ENCODE measurements at places on chromosomes 3 and 15.

DNA sequence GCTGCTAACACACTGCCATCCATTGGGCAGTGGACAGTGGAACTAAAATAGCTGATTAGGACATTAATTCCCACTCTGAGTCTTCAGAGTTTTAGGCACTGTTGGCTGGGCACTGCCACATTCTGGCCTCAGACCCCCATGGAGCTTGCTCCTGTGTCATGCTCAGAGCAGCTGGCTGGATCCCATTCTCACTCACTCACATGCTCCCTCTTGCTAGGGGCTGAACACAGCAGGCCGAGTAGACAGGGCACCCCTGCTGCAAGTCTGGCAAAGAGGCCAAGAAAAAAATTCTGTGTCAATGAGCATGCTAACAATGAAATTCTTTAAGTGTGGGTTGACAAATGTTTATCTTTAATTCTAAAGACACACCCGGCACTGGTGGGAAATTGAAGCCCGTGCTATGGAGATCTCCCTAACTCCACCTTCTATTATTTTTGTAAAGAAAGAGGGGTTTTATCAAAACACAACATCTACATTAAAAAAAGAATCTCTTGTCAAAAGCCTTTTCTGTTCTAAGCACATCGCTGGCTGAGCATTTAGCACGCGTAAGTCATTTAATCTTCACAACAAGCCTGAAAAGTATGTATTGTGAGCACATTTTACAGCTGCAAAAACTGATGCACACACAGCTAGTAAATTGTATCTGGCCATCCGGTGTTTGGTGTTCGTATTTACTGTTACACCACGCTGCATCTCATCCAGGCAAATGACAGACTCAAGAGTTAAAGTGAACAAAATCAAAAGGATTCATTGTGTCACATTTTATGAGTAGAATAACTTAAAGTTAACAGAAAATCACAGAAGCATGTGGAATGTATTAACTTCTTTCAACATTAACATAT lies 362.1 kb downstream of the PLOD2 start:
- no peak for DNase-seq

- peak; percentile 95 for DNase-seq
These were observed at the start of gene KNSTRN for GRCh38 chr15:40382580-40383456. Gene KNSTRN (plus strand): TSS chr15:40382721. CDS start chr15:40382836, 115 bp downstream.

DNA sequence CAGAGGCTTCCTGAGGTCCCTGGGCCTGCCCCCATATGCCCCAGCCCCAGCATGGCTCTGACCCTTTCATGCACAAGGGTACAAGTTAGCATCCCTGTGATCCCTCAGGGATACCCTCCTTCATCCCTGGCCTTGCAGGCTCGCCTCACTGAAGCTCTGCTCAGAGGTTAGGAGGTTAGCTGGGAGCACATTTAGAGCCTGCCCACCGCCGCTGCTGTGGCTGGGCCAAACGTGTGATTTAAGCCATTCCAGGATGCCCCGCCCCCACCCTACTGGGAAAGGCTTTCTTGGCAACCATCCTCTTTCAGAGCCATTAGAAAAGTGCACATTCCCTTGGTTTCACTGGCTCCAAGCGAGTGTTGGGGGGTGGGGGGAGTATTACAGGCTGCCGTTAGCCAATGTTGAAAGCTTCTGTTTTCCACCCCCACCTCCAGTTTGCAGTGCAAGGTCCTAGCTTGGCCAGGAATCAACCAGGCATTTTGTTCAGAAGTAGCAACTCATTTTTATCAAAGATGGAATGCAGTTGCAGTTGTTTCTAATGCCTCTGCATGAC lies 6.3 kb upstream of the HES1 start:
- DNase-seq, result no peak

GRCh38 chr3:119632216-119632615 lies 28.2 kb downstream of the POPDC2 start:
- DNase-seq, result no peak

GRCh38 chr3:46830801-46831200 lies 32.4 kb downstream of the MYL3 start:
- DNase-seq, result no peak

DNA sequence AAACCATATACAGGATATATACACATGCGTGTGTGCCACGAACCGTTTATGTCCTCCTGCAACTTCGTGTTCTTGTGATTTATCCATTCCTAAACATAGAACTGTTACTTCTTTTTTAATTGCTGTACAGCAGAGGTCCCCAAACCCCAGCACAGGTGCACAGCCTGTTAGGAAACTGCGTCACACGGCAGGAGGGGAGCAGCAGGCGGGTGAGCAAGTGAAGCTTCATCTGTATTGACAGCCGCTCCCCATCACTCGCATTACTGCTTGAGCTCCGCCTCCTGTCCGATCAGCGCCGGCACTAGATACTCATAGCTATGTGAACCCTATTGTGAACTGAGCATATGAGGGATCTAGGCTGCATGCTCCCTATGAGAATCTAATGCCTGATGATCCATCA lies 34.9 kb upstream of the NRROS start:
- DNase-seq, result peak; percentile 20

GRCh38 chr15:48582452-48583247 lies 62.9 kb downstream of the FBN1 start:
- DNase-seq, result no peak

- DNase-seq, result no peak
These were observed 33.8 kb downstream of the MBNL1 start for GRCh38 chr3:152302521-152303021.

DNA sequence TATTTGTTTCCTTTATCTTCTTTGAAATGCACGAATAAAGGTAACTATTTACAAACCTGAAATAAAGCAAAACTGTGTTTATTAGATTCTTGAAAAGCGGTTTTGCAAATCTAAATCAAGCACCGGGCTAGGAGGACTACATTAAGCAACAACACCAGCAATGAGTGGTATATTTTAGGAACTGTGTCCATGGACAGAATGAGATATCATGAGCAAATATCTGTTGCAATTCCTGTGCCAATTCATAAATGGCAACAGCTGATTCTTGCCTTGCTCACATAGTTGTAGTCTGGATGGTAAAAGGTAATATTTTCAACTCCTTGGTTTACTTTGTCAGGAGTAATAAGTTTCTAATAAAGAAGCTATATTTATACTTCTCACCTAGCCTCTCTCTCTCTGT lies 403.3 kb downstream of the LPP start:
- no peak for DNase-seq

- no peak for DNase-seq
These were observed 110.1 kb upstream of the TPM1 start for GRCh38 chr15:62932436-62932835.

DNA sequence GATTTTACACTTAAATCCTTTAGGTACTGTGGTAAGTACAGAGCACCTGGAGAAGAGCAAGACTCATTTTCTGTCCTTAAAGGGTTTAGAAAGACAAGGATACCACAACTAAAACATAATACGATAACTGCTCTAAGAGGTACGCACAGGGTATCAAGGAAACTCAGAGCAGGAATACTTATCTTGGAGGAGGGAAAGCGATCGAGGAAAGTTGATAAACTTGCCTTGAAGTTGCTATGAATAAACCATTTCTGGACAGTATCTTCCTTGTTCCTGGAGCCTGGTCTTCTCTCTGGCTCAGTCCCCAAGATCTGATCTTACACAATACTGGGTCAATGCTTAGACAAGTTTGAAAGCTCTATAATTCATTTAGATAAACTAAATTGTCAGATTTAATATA lies 17.6 kb upstream of the GATM start:
- no peak for DNase-seq

- DNase-seq, result no peak
These were observed 27.6 kb downstream of the XYLB start for GRCh38 chr3:38374221-38374620.

DNA sequence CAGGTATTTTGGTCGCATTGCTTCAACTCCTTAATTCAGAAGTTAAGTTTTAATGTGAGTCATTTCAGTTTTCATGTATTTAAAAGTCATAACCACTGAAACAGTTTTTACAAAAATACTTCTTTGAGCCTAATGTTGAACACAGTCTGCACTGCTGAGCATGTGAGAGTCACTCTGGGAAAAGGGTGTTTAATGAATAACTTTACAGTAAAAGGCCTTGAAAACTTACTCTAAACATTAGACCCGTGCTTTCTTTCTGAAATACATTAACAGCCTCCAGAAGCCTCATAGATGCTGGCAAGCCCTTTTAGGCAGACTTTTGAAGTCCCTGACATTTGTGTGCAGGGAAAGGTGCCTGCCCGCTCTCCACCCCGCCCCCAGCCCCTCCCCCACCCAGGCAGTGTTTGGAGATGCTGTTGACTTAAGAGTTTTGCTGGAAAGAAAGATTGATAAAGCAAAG lies 68.9 kb upstream of the NR2F2 start:
- DNase-seq, result no peak

- no peak for DNase-seq
These were observed 131.0 kb upstream of the NR2E3 start for GRCh38 chr15:71679223-71679792.

- no peak for DNase-seq
These were observed 40.4 kb upstream of the ACKR4 start for GRCh38 chr3:132556508-132557159.

DNA sequence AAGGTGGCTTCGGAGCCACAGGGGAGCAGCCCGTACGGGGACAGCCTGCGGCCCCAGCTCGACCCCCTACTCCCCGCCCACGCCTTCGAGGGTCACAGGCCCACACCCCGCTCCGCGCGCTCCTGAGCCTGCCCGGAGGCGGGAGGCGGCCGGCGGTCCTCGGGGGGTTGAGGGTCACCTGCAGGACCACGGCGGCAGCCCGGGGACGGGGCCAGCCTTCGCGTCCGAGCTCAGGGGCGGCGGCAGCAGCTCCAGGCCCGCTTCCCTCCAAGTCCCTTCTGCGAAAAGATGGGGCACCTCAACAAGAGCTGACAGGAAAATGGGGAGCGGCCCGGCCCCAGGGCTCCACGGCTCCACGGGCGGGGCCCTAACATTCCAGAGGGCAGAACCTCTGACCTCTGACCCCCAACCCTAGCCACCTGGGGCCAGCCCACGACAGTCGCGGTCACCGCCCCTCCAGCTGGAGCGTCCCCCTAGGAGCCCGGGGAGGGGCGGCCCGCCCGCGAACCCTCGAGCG lies 428 bp downstream of the LYSMD4 start:
- no peak for DNase-seq

GRCh38 chr3:30198162-30198561 lies 408.2 kb upstream of the TGFBR2 start:
- no peak for DNase-seq

GRCh38 chr15:60070838-60071493 lies 66.9 kb downstream of the FOXB1 start:
- no peak for DNase-seq

DNA sequence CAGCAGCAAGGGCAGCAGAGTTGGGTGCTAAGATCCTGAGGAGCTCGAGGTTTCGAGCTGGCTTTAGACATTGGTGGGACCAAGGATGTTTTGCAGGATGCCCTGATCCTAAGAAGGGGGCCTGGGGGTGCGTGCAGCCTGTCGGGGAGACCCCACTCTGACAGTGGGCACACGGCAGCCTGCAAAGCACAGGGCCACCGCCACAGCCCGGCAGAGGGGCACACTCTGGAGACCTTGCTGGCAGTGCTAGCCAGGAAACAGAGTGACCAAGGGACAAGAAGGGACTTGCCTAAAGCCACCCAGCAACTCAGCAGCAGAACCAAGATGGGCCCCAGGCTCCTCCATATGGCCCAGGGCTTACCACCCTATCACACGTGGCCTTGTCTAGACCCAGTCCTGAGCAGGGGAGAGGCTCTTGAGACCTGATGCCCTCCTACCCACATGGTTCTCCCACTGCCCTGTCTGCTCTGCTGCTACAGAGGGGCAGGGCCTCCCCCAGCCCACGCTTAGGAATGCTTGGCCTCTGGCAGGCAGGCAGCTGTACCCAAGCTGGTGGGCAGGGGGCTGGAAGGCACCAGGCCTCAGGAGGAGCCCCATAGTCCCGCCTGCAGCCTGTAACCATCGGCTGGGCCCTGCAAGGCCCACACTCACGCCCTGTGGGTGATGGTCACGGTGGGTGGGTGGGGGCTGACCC lies 18.8 kb downstream of the SEC61A1 start:
- no peak for DNase-seq

DNA sequence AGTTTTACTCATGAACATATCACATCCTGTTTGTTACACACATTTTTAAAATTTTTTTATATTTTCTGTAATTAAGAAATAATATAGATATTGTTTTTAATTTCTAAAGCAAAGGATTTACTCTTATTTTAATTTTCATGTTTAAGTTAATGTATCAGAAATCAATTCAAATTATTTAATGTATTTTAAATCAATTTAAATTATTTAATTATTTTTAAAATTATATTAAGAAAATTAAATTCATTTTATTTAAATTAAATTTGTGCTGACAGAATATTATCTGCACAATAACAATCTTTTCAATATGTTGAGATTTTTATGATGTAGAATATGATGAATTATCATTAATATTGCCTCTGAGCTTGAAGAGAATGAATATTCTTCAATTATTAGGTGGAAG lies 681.2 kb upstream of the ALCAM start:
- no peak for DNase-seq

GRCh38 chr3:171566803-171567422 lies 106.7 kb upstream of the TNIK start:
- peak; percentile 35 for DNase-seq

DNA sequence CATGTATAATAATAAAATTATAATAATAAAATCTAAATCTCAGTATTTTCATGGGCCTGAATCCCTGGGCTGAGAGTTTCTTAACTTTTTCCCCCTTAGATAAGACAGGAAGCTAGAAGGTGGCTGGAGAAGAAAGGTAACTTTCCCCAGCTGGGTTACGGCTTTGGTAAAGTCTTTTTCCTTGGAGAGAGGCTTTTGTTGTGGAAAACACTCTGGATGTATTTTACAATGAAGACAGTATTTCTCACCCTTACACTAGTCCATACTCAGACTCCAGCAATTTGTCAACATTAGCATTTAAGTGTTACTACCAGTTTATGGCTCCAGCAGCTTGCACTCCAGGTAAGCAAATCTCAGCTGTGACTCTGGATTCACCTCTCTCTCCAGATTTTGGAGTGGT lies 34.9 kb downstream of the APH1B start:
- no peak for DNase-seq

GRCh38 chr3:53069422-53070068 lies 23.7 kb upstream of the SFMBT1 start:
- DNase-seq, result no peak

- DNase-seq, result no peak
These were observed 19.4 kb downstream of the RTP3 start for GRCh38 chr3:46517016-46517783.

DNA sequence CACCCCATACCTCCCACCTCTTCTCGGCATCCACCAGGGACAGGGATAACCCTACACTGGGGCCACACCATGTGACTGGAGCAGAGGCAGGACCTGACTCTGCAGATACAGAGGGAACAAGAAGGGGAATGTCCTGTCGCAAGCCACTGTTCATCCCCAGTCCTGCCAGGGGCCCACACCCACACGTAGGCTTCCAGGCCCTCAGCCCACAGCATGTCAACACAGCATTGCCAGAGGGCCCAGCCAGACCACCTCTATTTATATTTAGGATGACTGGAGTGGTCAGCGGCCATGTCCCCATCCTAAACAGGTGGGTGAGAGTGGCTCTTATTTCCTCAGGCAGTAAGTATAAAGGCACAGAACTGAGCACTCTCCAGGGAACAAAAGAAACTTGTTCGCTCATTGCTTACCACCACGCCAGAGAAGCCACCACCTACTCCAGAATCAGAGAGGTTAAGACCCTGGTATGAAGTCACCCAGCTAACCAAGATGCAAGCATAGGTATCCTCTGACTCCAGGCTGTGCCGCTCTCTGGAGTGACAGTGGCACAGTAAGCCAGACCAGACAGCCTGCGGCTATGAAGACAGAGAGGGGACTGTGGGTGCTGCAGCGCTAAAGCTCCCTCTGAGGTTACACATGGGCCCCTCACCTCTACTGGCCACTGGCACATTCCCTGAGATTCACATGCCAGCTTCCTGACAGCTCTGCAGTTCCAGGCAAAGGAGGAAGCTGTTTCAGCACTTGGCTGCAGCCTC lies 67.9 kb downstream of the LRIG1 start:
- DNase-seq, result no peak
